ENCODE measurements at places on chromosomes 11 and 22.

- H3K4me3 ChIP-seq = no peak overlapping the region
- H3K27ac ChIP-seq = no peak overlapping the region
- DNase-seq = peak; percentile 7
- no peaks in the 10 kb centered on the region for H3K27me3 ChIP-seq
- no peaks in the 10 kb centered on the region for H3K36me3 ChIP-seq
These were observed 90.4 kb upstream of the SHISAL1 start for GRCh38 chr22:44403166-44403565.

DNA sequence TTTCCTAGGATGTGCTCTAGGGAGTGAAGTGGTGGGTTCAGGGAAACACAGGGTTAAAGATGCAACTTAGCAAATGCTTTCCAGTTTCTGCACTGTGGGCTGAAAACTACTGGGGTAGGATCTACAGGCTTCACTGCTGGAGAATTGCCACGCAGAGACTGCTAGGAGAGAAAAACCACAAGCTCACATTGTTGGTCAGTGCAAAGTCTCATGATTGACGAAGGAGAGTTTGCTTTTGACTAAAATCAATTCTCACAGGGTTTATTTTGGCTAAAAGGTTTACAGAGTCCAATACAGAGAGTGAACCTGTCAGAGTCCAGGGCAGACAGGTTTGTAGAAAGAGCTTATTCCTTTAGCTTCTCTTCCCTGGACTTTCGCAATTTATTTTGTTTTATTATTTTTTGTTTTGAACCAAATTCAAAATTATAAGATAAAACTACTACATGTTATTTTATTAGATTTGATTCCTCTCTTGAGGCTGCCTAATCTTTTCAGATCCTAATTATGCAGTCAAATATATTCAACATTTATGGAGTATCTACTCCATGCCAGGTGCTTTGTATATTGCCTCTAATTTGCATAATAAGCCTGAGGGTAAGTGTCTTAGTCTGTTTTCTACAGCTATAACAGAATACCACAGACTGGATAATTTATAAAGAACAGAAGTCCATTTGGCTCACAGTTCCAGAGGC lies 64.7 kb downstream of the MTNR1B start:
- no peak for DNase-seq
- H3K4me3 ChIP-seq = no peak overlapping the region
- no peaks in the 10 kb centered on the region for H3K36me3 ChIP-seq
- H3K27me3 ChIP-seq = no peaks in the 10 kb centered on the region
- no peak overlapping the region for H3K27ac ChIP-seq

DNA sequence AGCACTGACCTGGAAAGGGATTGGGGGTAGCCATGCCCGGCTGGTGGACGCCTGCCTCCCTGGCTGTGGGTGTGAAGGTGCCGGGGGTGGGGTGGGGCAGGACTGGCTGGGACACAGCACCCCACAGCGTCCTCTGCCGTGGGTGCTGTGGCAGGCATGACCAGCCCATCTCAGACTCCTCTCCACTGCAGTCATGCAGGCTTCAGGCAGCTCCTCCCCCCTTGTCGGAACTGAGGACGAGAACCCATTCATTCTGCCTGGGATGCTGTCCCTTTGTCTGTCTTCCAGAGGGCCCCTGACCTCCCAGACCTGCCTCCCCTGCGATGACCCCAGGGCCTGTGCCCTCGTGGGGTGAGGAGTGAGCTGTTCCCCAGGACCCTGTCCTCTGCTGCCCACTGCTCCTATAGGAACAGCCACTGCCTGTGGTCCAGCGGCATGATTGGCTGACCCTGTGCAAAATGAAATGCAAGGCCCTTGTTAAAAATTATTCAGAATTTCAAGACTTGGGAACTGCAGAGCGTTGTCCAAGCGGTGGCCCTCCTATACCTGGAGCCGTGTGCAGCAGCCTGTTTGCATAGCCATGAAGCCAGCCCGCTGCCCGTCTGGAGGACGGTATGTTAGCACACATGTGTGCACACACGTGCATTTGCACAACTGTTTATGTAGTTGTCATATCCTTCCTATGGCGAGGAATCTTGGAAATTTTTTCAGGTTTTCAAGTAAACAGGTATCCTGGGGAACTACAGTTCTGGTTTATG lies 1122.3 kb downstream of the BRD1 start:
- H3K4me1 ChIP-seq = no peaks in the 10 kb centered on the region
- no peak overlapping the region for H3K27ac ChIP-seq
- H3K4me3 ChIP-seq = no peak overlapping the region
- H3K36me3 ChIP-seq = no peaks in the 10 kb centered on the region
- DNase-seq = peak; percentile 7

- no peaks in the 10 kb centered on the region for H3K4me1 ChIP-seq
- DNase-seq = no peak
- no peaks in the 10 kb centered on the region for H3K27me3 ChIP-seq
- H3K27ac ChIP-seq = no peak overlapping the region
- H3K4me3 ChIP-seq = no peak overlapping the region
- H3K36me3 ChIP-seq = no peaks in the 10 kb centered on the region
These were observed 10.0 kb upstream of the CCDC83 start for GRCh38 chr11:85845124-85845631.

GRCh38 chr11:86182976-86183584 lies 61.5 kb upstream of the EED start:
- H3K27me3 ChIP-seq = no peaks in the 10 kb centered on the region
- DNase-seq = no peak
- no peaks in the 10 kb centered on the region for H3K36me3 ChIP-seq
- H3K4me3 ChIP-seq = no peak overlapping the region

DNA sequence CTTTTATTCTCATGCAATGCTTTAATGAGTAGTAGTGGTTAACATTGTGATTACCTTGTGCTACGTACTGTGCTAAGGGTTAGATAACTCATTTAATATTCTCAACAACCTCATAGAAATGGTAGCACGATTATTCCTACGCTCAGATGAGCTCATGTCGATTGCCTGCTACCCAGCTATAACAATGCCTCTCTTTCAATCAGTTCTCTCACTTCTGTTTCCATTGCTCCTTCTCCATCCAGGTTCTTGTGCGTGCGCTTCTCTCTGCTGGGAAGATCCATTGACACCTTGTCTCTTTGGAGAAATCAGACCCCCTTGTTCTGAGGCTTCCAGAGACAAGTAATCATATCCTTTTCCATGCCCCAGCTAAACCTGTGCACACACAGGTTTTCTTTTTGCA lies 120.8 kb downstream of the NECTIN1 start:
- H3K36me3 ChIP-seq = no peaks in the 10 kb centered on the region
- no peaks in the 10 kb centered on the region for H3K4me1 ChIP-seq
- H3K27me3 ChIP-seq = peaks cover 100% of the 10 kb centered on the region
- H3K27ac ChIP-seq = no peak overlapping the region
- DNase-seq = no peak
- no peak overlapping the region for H3K4me3 ChIP-seq

DNA sequence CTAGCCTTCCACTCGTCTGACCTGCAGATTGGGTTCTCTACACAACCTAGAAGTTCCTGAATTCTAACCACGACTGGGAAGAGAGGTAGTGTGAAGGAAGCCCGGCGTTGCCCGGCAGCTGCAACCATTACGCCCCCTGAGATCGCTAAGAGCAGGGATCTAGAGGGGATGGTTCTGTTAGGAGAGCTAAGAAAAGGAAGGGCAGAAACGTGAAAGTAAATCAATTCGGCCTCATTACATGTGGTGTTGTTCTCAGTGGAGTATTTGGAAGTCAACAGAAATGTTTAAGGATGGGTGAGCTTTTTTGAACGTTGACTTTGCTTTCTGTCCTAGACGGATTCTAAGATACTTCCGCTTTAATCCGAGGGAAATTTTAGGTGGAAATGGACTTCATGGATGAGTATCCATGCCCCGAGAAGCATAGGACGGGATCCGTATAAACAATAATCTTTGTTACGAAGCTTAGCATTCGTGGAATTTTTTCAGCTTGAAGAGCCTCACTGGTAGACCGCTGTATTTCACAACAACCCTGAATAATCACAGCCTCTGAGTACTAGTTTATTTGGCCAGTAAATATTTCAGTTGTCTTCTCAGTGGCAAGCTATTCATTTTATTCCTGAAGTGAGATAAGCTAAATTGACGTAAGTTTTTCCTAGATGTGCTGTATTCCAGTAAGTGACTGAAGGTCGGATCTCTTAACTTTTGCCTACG lies 629 bp downstream of the ATP5MG start:
- H3K36me3 ChIP-seq = peaks cover 22% of the 10 kb centered on the region
- no peaks in the 10 kb centered on the region for H3K27me3 ChIP-seq
- H3K4me1 ChIP-seq = peaks cover 65% of the 10 kb centered on the region
- H3K27ac ChIP-seq = peak overlapping the region; percentile 98

GRCh38 chr22:32478994-32479393 lies 4.4 kb downstream of the FBXO7 start:
- no peak overlapping the region for H3K27ac ChIP-seq
- H3K4me1 ChIP-seq = peaks cover 80% of the 10 kb centered on the region
- DNase-seq = no peak
- H3K27me3 ChIP-seq = no peaks in the 10 kb centered on the region
- H3K36me3 ChIP-seq = peaks cover 19% of the 10 kb centered on the region
- H3K4me3 ChIP-seq = no peak overlapping the region

GRCh38 chr11:71096751-71097388 lies 155.5 kb downstream of the SHANK2 start:
- DNase-seq = no peak
- H3K36me3 ChIP-seq = no peaks in the 10 kb centered on the region
- no peaks in the 10 kb centered on the region for H3K4me1 ChIP-seq
- H3K4me3 ChIP-seq = no peak overlapping the region

DNA sequence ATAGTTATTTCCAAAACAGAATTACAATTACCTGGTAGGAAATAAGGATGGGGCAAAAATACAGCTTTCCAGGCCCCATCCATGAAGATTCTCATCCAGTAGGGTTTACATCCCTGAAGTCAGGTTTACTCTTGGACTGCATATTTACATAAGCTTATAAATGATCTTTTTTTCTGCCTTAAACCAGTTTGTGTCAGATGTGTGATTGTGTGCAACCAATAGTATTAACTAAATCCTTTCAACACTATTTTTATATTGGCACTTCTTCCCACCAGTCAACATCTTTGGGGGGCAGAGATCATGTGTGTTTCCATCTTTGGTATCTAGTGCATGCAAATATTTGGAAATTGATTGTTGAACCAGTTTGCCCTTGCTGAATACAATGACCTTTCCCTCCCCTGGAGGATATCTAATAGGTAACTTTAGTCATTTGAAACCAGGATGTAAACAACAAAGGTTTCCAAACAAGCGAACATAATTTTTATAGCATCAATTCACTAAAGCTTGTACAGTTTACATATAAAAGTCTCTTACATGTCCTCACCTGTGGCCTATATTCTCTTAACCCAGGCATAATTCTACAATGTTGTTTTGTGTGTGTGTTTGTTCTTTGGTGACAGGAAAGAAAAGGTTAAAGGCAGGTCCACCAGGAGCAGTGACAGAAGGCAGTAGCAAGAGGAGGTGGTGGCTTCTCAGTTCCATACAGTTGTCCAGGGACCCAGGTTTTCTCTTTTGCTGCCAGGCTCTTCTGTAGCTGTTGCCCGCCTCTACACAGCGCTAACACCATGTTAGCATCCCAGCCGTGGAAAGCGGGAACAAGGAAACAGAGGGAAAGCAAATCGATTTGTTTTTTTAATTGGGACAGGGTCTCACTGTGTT lies 1.7 kb upstream of the ME3 start:
- DNase-seq = no peak
- no peaks in the 10 kb centered on the region for H3K27me3 ChIP-seq
- H3K27ac ChIP-seq = peak overlapping the region; percentile 94
- H3K4me3 ChIP-seq = no peak overlapping the region
- peaks cover 68% of the 10 kb centered on the region for H3K4me1 ChIP-seq

GRCh38 chr11:23959462-23959861 lies 537.4 kb upstream of the LUZP2 start:
- no peak overlapping the region for H3K4me3 ChIP-seq
- no peaks in the 10 kb centered on the region for H3K4me1 ChIP-seq
- no peak for DNase-seq
- no peaks in the 10 kb centered on the region for H3K27me3 ChIP-seq
- no peak overlapping the region for H3K27ac ChIP-seq

- H3K27me3 ChIP-seq = no peaks in the 10 kb centered on the region
- no peak overlapping the region for H3K27ac ChIP-seq
- no peaks in the 10 kb centered on the region for H3K4me1 ChIP-seq
These were observed 42.9 kb downstream of the INSC start for GRCh38 chr11:15157606-15158137.

- no peak for DNase-seq
- no peak overlapping the region for H3K27ac ChIP-seq
- peaks cover 50% of the 10 kb centered on the region for H3K36me3 ChIP-seq
- H3K4me3 ChIP-seq = no peak overlapping the region
- H3K27me3 ChIP-seq = no peaks in the 10 kb centered on the region
These were observed 8.7 kb downstream of the COMMD9 start for GRCh38 chr11:36280531-36280930.

DNA sequence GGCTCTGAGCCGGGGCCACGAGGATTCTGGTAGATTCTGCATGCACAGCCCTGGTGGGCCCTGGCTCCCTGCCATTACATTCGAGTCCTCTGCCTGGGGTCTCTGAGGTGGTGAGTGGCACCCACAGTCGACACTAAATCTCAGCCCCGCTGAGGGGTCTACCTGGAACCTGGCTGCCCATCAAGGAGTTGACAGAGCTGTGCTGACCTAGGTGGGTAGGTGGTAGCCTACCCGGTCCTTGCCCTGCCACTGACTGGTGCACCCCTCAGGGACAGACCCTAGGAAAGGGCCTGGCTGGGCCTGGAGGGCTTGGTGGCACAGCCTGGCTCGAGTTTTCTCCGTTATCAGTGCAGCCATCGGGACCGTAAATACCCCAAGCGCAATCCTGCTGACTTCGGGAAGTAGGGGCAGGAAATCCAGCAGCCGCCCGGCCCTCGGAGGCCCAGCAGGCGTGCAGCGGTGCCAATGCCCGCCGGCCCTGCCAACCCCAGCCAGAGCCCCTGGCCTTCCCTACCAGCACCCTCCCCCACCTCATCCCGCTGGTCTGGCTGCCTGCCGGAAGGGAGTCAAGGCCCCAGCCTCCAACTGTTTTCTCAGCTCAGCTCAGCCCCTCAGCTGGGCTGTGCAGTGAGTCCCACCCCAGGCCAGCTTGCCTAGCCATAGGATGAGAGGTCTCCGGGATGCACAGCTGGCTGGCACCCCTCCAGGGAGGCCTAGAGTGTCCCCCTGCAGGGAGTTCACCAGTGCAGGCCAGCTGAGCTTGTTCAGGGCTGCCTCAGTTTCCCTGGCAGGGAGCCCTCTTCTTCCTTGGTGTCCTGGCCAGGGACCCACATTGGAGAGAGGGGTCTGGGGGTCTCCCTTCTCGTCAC lies 80.4 kb upstream of the KCNQ1OT1 start:
- H3K36me3 ChIP-seq = no peaks in the 10 kb centered on the region
- peaks cover 53% of the 10 kb centered on the region for H3K4me1 ChIP-seq
- H3K27ac ChIP-seq = peak overlapping the region; percentile 96
- peak; percentile 21 for DNase-seq
- no peaks in the 10 kb centered on the region for H3K27me3 ChIP-seq

- no peaks in the 10 kb centered on the region for H3K36me3 ChIP-seq
- H3K27me3 ChIP-seq = no peaks in the 10 kb centered on the region
- no peak overlapping the region for H3K27ac ChIP-seq
- H3K4me3 ChIP-seq = no peak overlapping the region
- H3K4me1 ChIP-seq = no peaks in the 10 kb centered on the region
These were observed 24.1 kb upstream of the POGLUT3 start for GRCh38 chr11:108522318-108522717.

- no peaks in the 10 kb centered on the region for H3K4me1 ChIP-seq
- no peak for DNase-seq
- H3K27me3 ChIP-seq = no peaks in the 10 kb centered on the region
- no peaks in the 10 kb centered on the region for H3K36me3 ChIP-seq
- H3K27ac ChIP-seq = no peak overlapping the region
These were observed 91.4 kb downstream of the NELL1 start for GRCh38 chr11:20760811-20761210.
